ENCODE measurements at places on chromosomes 12 and 14.

- no peak for DNase-seq
These were observed 7.6 kb downstream of the AICDA start for GRCh38 chr12:8605057-8605456.

DNA sequence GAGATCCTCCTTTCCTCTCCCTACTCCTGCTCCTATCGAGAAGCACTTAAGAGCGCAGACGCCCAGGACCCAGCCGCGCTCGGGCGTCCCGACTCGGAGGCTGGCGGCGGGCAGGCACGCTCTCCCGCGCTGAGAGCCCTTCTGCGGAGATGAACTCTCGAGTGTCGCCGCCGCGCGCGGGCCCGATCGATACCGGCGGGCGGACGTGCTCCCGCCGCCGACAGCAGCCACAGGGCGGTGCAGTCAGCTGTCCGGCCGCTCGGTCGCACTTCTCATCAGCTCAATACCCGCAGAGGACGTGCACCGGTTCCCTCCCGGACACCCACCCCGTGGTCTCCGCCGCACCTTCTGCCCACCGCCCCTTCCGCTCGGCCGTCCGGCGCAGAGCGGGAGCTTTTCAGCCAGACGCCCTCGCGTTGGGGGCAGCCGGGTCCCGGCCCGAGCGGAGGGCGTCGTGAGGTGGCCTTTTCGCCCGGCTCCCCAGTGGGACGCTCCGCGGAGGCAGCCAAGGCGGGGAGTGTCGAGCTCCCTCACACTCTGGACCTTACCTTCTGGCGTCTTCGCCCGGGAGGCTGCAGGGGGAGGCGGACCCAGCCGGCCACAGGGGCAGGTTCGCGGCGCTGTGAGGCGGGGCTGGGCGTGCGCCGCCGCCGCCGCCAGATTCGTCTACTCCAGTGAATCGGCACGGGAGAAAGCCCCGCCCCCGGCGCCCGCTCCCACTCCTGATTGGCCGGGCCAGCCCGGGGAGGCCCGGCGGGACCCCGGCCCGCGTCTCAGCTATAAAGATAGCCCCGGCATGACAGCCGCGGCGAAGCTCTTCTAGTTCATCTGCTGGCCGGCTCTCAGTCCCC is at the start of gene INSM2:
INSM2 (plus strand) TSS at position 808 of the 851 bp plus-strand sequence. CDS start 89 bp downstream, outside the sequence.
- DNase-seq, result peak; percentile 100

- no peak for DNase-seq
These were observed 10.4 kb upstream of the ACVR1B start for GRCh38 chr12:51941011-51941581.

DNA sequence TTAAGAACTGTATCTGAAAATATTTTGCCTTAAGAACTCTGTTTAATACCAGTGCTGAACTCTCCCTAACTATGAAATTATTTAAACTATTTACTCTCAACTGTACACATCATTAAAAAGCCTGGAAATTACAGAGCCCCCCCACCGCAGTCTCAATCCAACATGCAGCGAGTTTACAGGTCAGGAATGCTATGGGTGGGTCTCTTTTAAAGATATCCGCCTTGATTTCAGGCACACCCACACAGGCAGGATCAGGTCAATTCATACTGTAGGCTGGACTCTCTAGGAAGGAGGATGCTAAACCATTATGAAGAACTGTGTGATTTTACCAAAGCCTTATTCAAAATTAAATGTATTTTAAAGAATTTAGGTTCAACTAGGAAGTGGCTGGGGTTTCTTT is 16.5 kb downstream of the SPTLC2 start:
- DNase-seq, result no peak

DNA sequence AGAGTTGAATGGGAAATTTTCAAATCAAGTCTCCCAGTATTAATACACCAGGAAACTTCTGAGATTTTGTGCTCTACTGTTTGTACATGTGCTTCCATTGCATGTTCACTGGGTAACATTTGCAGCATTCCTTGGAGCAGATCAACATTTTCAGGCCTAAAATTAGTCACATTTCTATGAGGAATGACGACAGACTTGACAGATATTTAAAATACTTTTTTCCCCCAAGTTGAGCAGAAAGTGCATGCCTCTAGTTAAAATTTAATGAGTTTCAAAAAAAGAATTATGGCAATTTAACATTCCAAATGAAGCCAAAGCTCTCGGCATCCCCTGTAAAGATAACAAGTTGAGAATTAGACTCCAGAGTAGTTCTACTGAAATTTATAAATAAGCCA is 72.3 kb downstream of the C12orf42 start:
- no peak for DNase-seq

- DNase-seq, result no peak
These were observed 74.6 kb upstream of the MYF6 start for GRCh38 chr12:80632835-80633234.

- no peak for DNase-seq
These were observed 6.1 kb upstream of the GPRC5A start for GRCh38 chr12:12885096-12885792.

- no peak for DNase-seq
These were observed 6.9 kb downstream of the FBXO34 start for GRCh38 chr14:55277972-55278740.

- DNase-seq, result no peak
These were observed 290.2 kb upstream of the FLRT2 start for GRCh38 chr14:85239791-85240190.

DNA sequence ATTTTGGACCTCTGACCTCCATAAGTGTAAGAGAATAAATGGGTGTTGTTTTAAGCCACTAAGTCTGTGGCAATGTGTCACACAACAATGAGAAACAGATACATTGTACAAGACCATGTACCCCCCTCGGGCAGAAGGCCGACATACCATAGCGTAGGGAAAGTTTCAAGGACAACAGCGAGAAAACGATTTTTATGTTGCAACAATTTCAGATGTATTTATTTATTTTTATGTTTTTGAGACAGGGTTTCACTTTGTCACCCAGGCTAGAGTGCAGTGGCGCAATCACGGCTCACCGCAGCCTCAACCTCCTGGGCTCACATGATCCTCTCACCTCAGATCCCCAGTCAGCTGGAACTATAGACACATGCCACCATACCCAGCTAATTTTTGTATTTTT is 136.4 kb upstream of the NCOR2 start:
- no peak for DNase-seq

GRCh38 chr12:25958428-25959070 is at the start of gene RASSF8:
Gene RASSF8, plus strand, starts transcription at chr12:25958682. Its CDS starts 96,662 bp downstream, at chr12:26055344.
- DNase-seq, result peak; percentile 25

DNA sequence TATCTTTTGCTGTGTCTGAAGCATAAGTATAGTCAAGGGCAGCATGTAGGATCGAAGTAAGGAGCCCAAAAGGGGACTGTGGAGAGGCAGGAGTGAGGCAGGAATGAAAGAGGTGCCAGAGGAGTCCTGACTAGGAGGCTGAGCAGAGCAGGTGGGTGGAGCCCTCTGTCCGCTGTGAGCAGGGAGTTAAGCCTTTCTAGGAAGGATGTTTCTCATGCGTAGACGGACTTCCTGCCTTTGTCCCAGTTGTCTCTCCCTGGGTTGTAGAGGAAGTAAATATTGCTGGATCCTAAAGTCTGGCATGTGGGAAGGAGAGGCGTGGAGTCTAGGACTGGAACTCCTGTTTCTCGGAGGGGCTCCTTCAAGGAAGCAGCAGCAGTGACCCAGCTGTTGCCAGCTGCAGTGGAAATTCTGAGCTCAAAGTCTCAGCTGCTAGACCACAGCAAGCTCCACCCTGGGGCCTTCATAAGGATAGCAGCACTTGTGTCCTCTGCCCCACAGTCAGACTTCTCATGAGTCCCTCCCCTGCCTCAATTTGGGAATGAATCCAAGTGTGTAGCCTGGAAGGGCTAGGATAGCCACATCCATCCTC is 44.0 kb downstream of the RBMS2 start:
- DNase-seq, result peak; percentile 54

DNA sequence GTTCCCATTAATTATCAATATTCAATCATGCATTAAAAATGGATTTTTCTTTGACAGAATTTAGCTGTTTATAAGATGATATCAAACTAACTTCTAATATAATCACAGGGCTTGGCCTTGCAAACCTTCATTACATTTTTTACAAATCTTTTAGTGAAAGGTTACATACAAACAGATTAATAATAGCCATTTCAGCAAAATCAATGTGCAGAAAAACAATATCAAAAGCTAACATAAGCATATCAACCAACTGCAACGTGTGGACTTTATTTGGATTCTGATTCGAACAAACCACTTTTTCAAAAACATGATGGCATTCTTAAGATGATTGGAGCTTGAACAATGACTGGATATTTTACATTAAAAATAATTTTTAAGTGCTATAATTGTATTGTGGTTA is 93.6 kb downstream of the OTX2 start:
- no peak for DNase-seq

GRCh38 chr14:73761618-73762355 is 47.6 kb upstream of the PNMA1 start:
- no peak for DNase-seq

GRCh38 chr12:94230357-94230905 is 82.1 kb downstream of the PLXNC1 start:
- DNase-seq, result no peak

DNA sequence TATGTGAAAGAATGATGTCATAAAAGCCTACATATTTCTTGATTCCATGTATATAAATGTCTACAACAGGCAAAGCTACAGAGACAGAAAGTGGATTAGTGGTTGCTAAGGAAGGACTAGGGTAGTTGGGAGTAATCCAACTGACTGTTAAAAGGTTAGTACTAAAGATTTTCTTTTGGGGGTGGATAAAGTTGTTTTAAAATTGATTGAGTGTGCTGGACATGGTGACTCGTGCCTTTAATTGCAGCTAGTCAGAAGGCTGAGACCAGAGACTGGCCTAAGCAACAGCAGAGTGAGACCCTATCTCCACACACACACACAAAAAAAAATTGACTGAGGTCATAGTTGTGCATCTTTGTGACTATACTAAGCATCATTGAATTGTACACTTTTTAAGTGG is 234.3 kb downstream of the C12orf50 start:
- no peak for DNase-seq

DNA sequence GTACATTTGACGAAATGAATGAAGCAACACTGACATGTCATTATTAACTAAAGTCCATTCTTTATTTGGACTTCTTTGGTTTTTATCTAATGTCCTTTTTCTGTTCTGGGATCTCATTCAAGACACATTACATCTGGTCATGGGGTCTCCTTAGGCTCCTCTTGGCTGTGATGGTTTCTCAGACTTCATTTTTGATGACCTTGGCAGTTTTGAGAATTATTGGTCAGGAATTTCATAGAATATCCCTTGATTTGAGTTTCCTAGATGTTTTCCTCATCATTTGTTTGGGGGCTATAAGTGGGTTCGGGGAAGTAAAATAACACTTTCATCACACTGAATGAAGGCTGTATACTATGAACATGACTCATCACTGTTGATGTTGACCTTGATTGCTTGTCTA is 770.6 kb downstream of the AACS start:
- no peak for DNase-seq

GRCh38 chr12:109671502-109671901 is 42.1 kb upstream of the FAM222A start:
- DNase-seq, result no peak

- no peak for DNase-seq
These were observed 62.1 kb downstream of the ATG14 start for GRCh38 chr14:55349565-55349964.

- DNase-seq, result no peak
These were observed 60.6 kb downstream of the LGMN start for GRCh38 chr14:92687681-92688433.

DNA sequence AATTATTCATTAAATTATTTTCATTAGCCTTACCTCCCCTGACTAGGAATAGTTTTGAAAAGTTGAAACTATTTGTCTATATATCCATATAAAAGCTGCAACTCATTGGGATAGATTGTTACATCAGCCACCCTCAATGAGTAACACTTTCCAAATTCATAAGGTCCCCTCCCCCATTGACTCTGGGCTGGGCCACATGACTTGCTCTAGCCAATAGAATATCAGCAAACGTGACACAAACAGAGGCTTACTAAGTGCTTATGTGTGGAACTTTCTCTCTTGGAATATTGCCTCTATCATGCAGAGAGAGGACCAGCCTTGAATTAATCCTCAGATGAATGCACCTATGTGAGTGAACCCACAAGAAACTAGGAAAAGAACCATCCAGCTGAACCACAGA is 213.7 kb downstream of the CCDC59 start:
- DNase-seq, result no peak

GRCh38 chr14:48963231-48963790 is 622.9 kb downstream of the RPS29 start:
- no peak for DNase-seq

GRCh38 chr12:62426089-62426488 is 40.5 kb upstream of the MON2 start:
- DNase-seq, result no peak

DNA sequence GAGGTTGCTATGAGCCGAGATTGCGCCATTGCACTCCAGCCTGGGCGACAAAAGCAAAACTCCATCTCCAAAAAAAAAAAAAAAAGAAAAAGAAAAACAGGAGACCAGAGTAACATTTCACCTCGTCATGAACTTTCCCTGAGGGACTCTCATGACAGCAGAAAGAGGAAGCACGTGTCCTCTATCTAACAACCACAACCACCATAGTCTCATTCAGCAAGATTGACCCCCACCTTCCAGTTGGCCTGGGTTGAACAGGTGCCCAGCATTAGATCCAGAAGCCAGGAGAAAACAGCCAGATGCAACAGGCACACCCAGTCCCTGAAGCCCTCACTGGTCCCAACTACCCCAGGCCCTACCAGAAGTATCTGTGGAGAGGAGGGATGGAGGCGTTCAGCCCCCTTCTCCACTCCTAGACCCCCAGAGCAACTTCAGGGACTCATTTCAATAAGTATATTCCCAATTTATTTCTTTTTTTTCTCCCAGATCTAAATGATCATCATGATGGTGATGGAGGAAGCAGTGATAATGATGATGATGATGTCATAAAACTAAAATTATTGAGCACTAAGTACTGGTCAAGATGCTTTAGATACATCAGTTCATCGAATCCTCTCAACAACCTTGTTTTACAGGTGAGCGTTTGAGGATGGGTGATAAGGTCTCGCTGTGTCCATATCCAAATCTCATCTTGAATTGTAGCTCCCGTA is 235.0 kb downstream of the EFCAB11 start:
- DNase-seq, result no peak

DNA sequence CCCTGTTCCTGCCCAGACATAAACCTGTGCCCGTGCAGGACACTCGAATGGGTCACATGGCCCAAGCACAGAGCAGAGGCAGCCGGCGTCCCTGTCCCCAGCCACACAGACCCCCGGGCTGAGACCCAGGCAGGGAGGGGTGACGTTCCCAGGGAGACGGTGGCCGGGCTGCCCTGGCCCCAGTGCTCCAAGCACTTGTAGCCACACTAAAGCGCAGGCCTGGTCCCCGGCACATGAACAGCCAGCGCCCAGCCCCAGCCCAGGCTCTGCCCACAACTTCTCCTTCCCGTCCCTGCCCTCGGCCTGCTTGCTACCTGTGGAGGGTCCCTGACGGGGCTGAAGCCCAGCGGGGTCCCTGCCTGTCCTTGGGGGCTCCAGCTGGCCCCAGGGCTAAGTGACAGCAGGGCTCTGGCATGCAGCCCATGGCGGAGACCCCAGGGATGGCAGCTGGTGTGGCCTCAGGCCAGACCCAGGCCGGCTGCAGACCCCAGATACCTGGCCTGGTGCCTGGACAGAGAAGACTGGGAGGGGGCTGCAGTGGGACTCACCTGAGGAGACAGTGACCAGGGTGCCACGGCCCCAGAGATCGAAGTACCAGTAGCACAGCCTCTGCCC is 338.4 kb downstream of the TMEM121 start:
- no peak for DNase-seq
